ENCODE measurements at places on chromosomes 5 and 9.

GRCh38 chr9:37626708-37627292 lies 24.0 kb upstream of the FRMPD1 start:
- DNase-seq, result no peak

DNA sequence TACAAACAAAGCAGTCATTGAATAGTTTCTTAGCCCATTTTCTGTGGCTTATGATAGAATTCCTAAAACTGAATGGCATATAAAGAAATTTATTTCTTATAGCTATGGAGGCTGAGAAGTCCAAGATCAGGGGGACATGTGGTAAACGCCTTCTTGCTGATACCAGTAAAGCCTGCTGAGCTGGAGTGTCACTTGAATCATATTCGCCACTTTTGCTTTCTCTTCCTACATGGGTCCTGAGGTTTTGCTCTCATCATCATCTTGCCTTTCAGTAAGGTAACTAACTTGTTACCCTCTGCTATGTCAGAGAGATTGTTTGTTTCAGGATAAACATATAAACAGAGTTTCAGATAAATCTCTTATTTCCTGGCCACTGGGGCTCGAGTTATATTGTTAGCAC lies 203.3 kb upstream of the DMRT1 start:
- DNase-seq, result no peak

DNA sequence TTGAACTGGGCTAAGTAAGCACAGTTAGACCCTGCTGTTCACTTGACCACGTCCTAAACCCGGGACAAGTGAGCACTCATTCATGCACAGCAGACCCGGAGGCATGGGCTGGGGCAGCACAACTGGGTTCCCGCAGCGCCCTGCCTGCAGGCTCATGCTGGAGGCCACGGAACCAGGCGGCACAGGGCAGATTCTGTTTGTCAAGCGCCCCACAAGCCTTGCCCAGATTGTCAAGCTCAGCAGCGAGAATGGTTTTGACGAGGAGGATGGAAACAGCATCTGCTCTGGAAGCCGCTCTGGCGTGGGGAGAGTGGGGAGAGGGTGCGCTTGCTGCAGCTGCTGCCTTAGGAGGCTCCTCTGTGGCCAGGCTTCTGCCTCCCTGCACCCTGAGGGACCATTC lies 32.7 kb downstream of the PRRT1B start:
- DNase-seq, result no peak

DNA sequence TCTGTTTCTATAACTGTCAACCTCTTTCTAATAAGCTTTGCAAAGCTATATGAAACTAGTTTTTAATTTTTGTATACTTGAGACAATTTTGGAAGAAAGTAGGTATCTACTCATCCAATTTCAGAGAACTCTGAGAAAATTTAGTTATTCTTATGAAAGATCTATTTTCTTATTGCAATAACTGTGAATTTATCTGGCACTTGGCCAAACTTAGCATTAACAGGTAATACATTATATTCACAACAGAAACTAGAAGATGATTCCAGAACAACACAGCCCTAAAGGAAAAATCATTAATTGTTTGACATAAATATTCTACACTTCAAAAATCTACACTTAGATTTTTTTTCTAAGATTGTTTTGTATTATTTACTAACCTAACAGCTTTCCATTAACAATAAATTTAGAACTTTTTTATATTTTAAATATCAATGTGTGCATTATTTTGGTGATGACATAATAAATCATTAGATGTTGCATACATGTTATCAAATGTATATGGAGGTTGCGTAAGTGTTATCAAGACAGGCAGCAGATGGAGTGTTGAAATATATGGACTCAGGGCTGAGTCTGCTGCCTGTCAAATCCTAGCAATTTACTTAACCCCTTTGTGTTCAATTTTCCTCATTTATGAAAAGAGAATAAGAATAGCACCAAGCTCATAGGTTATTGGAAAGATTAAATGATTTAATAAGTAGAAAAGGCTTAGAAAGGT lies 141.8 kb downstream of the MUSK start:
- DNase-seq, result no peak

- no peak for DNase-seq
These were observed 17.7 kb downstream of the TTLL11 start for GRCh38 chr9:122075135-122076030.
